ENCODE measurements at places on chromosomes 11 and 22. TPM values are rescaled to one million over a fixed set of nuclear protein-coding genes. Genes with fewer than 3 reads are reported as not detected.

GRCh38 chr11:125289419-125290098 lies 125.0 kb downstream of the PKNOX2 start:
- DNase-seq, result no peak

DNA sequence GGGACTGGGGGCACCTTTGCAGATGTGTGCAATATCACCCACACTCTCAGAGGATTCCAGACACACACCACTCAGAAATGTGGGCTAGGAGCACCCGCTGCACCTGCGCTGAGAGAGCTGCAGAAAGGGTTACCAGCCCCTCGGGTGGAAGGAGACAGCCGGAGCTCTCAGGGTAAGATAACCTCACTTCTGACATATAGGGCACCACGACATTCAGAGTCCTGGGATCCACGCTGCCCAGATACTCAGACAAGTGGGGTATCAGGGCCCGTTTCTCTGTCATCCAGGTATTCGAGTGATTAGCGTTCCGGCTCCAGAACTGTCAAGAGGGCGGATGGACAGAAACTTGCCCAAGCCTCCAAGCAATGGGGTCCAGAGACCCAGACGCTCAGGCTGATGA lies 6.2 kb upstream of the SYT8 start:
- DNase-seq, result no peak

- no peak for DNase-seq
These were observed 28.2 kb downstream of the ST3GAL4 start for GRCh38 chr11:126383339-126384335.

DNA sequence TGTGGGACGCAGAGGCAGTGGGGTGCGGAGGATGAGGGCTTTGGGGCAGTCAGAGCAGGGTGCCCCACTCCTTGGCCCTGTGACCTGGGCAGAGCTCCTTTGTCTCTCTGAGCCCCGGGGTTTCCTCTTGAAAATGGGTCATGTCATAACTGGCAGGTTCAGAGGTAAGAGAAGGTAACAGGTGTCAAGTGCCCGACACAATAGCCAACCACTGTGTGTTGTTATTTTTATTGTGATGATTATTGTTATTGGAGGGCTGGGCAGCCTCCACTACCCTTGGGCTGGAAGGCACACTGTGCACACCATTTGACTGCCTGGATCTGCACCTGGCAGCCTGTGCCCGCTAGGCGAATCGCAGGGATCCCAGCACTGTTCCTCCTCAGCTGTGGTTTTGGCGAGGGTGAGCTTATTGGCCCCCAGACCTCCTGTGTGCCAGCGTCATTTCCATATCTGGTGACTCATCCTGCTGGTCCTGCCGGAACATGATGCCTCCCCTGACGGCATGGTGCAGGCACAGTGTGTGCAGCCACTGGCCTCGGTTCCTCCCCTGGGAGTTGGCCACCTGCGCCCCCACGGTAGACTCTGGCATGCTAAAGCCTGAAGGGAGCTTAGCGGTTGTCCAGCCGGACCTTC lies 15.4 kb upstream of the SOX10 start:
- no peak for DNase-seq

GRCh38 chr11:58762284-58763119 lies 30.8 kb upstream of the GLYAT start:
- peak; percentile 16 for DNase-seq

DNA sequence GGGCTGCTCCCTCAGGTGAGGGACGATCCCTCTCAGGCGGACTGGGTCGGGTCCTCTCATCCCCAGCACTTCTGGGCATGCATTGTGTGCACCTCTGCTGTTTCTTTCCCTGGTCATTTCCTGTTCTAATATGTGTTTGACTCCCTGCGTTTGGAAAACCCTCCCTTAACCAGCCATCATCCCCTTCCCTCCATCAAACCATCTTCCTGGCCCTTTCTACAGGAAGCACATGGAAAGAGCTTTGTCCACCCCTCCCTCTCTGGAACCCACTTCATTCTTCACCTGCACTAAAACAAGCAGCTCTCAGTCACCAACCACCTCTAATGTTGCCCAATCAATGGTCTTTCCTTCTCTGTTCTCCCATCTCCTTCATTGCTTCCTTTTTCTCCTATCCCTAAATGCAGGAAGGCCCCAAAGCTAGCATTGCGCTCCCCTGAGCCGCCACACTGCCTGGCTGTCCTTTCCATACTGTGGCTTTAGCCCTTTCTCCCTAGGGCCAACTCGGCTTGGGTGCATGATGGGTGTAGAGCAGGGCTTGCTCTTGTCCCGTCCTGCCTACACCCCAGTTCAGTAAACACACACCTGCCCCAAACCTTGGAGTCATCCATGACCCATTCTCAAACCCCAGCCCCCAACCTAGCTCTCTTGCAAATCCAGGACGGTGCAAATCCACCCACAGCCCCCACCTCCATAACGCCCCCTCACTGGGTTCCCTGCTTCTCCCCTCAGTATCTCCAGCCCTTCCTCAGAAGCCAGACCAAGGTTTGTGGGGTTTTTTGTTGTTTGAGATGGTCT lies 5.4 kb upstream of the GAS2L1 start:
- no peak for DNase-seq

GRCh38 chr11:33761471-33761870 lies 12.8 kb downstream of the FBXO3 start:
- DNase-seq, result no peak

GRCh38 chr22:28139961-28140360 lies 220.9 kb upstream of the PITPNB start:
- no peak for DNase-seq

Gene NFAM1
- polyA plus RNA-seq, result 0.82 TPM

Gene DMC1
- polyA plus RNA-seq, result 3.5 TPM

All from renal pelvis (tissue), 12 donors.